ENCODE measurements at places on chromosomes 2 and 18.

- no peak for DNase-seq
These were observed 176.2 kb upstream of the ST6GAL2 start for GRCh38 chr2:107062173-107062572.

- no peak for DNase-seq
These were observed 13.0 kb downstream of the HDAC4 start for GRCh38 chr2:239387811-239388210.

- DNase-seq: no peak
These were observed 202.1 kb downstream of the CDCA7 start for GRCh38 chr2:173556816-173557215.

GRCh38 chr2:43323857-43324256 lies 97.5 kb upstream of the ZFP36L2 start:
- DNase-seq: no peak

- no peak for DNase-seq
These were observed 10.9 kb downstream of the CLASP1 start for GRCh38 chr2:121638333-121638732.

GRCh38 chr18:42929857-42930256 lies 185.6 kb downstream of the RIT2 start:
- no peak for DNase-seq

DNA sequence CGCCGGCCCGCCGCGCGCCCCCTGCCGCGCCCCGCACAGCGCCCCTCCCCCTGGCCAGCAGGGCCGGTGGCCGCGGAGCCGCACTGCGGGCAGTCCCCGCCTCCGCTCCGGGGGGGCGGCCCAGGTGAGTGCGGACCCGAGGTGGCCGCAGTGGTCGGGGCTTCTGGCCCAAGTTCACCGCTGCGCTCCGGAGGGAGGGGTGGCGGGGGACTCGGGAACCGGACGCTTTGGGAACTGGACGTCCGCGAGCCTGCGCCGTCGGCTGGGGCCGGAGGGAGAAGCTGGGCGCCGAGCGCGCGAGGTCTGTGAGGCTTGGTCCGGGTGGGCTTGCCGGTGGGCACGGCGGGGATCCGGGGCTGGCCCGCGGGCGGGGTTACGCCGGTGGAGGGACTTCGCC lies 591 bp upstream of the LDLRAD4 start:
- no peak for DNase-seq

DNA sequence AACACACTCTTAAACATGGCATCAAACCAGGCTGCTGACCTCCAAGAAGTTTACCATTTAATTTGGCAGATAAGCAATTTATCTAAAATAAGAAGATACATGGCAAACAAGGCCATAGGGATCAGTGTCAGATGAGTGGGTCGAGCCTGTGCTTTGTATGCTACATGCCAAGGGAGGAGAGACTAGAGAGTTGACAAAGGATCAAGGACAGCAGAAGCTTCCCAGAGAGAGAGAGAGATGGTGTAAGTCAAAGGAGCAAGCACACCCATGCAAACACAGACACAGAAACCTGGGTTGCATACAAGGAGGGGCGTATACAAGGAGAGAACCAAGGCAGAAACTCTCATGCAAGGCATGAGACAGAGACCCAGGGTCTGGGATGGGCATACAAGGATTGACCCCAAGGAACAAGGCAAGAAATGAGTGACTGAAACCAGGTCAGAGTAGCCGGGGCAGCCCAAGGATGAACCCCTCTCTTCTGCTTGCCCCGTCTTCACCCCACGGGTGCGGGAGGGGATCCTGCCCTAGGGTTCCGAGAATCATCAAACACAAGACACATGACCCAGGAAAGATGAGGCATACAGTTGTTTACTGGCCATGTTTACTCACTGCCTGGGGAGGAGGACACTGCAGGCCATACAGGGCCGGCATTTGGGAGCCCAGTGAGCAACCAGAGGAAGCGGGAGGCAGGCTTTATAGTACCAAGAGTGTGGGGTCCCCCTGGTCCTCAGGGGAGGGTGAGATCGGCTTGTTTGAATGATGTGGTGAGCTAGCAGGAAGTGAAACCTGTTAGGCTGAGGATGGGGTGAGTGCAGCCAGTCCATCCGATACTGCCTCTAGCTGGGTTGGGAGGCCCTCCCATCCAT lies 529.2 kb upstream of the ID2 start:
- DNase-seq: no peak

GRCh38 chr18:75139226-75139911 lies 69.6 kb downstream of the PTGR3 start:
- no peak for DNase-seq

All from HT-29 (cell line).